ENCODE measurements at places on chromosomes 2 and 18. TPM values are rescaled to one million over a fixed set of nuclear protein-coding genes. Genes with fewer than 3 reads are reported as not detected.

DNA sequence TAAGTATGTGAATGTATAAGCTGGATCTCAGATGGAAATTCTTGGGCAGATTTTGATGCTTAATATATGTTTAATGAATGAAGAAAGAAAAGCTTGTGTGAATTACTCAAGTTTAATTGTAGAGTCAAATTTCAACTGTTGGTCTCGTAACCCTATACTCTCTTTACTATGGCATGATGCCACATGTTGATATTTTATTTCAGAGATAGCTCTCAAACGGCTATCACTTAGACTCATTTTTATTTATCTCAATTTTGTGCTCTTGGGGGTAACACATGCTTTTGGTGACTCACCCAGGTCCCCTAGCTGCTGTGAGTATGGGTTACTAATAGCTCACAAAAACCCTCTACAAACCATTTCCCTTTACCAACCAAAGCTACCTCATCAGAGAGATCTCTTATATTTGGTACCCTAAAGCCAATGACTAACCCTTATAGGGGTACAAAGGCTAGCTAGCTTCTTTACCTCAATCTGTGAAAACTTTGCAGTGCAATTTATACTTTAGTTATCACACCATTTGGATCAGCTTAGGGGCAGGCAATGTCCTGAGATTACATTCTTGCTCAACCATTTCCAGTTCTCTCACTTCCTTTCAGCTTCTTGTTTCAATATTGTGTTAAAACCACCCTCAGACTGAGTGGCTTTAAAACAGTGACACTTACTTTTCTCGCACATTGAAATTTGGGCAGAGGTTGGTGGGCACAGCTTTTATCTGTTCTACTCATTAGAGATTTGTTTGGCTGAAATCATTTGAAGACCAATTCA is 240.3 kb downstream of the CDH7 start:
- DNase-seq = no peak
- no peaks in the 10 kb centered on the region for H3K4me1 ChIP-seq
- H3K27me3 ChIP-seq = no peaks in the 10 kb centered on the region
- no peak overlapping the region for H3K4me3 ChIP-seq
- no peaks in the 10 kb centered on the region for H3K36me3 ChIP-seq
- H3K27ac ChIP-seq = no peak overlapping the region

DNA sequence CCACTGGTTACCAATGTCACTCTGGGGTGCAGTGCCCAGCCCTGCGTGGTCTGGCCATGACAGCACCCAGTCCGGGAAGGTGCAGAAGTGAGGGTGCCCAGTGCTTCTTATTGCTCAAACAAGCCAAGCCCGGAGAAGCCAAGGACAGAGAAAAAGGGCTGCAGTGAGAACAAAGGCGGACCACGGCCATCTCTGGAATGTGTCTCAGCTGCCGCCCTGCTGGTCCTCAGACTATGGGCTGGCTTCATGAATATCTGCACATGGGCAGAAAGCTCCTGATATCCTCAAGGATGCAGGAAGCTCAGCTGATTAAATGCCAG is 28.7 kb downstream of the COPS9 start:
- DNase-seq = no peak
- no peak overlapping the region for H3K4me3 ChIP-seq
- no peak overlapping the region for H3K27ac ChIP-seq
- no peaks in the 10 kb centered on the region for H3K27me3 ChIP-seq
- no peaks in the 10 kb centered on the region for H3K36me3 ChIP-seq

- H3K4me1 ChIP-seq = no peaks in the 10 kb centered on the region
- no peaks in the 10 kb centered on the region for H3K27me3 ChIP-seq
- no peak overlapping the region for H3K4me3 ChIP-seq
- no peak overlapping the region for H3K27ac ChIP-seq
- DNase-seq = no peak
Observed at GRCh38 chr2:67159929-67160328, 237.2 kb upstream of the ETAA1 start.

DNA sequence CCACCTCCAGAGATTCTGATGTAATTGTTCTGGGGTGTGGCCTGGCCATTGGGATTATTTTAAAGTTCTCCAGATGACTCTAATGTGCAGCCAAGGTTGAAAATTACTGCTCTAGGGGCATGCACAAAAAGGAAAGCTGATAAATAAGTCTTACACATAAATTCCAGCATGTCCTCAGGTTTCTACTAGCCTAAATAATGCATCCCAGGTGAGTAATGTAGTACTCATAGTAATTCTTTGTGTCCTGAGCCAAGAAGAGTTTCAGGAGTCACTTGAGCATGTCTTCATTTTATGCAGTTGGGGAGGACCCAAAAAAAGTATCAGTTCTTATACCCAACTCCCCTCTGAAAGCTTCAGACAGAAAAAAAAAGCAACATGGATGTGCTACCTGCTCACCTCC is 130.1 kb upstream of the SP5 start:
- H3K27ac ChIP-seq = no peak overlapping the region
- no peaks in the 10 kb centered on the region for H3K36me3 ChIP-seq
- DNase-seq = no peak
- no peak overlapping the region for H3K4me3 ChIP-seq
- H3K4me1 ChIP-seq = peaks cover 32% of the 10 kb centered on the region

DNA sequence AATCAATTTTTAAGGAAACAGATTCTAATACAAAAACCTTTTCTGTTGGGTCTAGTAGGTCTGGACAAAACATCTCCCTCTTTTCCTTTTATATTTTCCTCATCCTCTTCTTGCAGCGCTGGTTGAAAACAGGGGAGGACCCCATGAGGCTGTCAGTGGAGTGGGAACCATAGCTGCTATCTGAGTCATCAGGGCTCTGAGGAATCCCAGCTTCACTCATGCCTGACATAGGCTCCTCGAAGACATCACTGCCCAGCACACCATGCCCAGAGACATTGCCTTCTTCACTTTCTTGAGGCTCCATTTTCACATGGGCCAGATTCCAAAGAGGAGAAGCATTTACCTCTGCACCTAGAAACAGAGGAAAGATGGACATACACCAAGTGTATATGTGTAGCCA is 10.0 kb downstream of the SUPT7L start:
- DNase-seq = no peak
- no peak overlapping the region for H3K27ac ChIP-seq
- H3K36me3 ChIP-seq = peaks cover 38% of the 10 kb centered on the region
- H3K27me3 ChIP-seq = no peaks in the 10 kb centered on the region
- H3K4me3 ChIP-seq = no peak overlapping the region

- H3K4me1 ChIP-seq = no peaks in the 10 kb centered on the region
- H3K36me3 ChIP-seq = no peaks in the 10 kb centered on the region
- no peak for DNase-seq
- H3K27ac ChIP-seq = no peak overlapping the region
Observed at GRCh38 chr2:160045703-160046210, 16.7 kb downstream of the PLA2R1 start.

- no peak overlapping the region for H3K27ac ChIP-seq
- H3K36me3 ChIP-seq = no peaks in the 10 kb centered on the region
- no peaks in the 10 kb centered on the region for H3K27me3 ChIP-seq
- H3K4me1 ChIP-seq = no peaks in the 10 kb centered on the region
Observed at GRCh38 chr2:24836206-24836605, 43.0 kb downstream of the CENPO start.

DNA sequence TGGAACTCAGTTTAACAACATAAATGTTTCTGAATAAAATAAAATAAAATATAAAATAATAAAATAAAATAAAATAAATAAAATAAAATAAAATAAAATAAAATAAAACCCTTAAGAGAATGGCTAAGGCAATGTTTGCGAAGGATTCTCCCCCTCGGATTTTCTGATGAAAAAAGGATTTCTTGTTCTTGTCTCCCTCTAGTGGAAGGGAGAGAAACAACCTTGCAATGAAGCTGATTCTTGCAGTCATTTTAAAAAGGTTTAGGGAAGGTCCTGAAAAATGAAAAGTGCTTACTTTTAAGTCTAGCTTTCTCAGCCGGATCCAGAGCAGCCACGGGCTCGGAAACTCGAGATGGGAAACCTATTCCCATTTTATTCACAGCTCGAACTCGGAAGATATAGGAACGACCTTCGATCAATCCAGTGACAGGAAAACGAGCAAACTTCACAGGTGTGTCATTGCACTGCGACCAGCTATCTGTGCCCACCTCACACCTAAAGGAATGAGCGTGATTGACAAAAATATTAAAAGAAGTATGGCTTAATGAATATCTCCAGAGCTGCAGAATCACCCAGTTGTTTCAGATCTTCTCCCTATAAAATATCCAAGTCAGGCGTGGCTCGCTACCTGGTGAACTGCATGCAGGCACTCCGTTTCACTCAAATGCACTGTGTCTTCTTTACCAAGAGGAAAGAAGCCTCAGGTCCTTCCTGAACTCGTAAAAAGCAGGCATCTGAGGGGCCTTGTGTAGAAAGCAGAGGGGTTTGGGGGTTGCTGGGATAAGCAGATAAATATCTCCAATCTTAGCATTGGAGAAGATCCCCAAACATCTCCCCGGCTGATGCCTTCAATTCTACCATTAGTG is 68.1 kb downstream of the MYOM1 start:
- H3K4me1 ChIP-seq = no peaks in the 10 kb centered on the region
- no peaks in the 10 kb centered on the region for H3K27me3 ChIP-seq
- DNase-seq = no peak
- no peak overlapping the region for H3K27ac ChIP-seq
- H3K36me3 ChIP-seq = no peaks in the 10 kb centered on the region

DNA sequence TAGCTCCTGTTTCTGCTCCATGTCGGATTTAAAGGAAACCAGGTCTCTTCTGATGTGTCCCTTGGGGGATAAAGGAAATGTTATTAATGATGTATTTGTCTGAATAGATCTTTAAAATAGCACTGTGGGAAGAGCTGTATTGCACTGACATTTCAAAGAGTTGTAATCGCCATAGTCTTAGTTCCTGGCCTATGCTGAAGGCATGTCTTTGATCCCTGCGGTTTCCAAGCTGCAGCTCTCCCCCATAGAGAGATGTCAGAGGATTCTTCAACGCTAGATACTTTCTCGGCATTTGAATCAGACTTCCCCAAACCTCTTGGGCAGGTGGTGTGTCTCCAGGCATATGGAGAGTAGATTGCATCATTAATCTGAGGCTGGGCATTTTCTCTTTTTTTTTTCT is 40.4 kb downstream of the NAT8 start:
- H3K4me1 ChIP-seq = no peaks in the 10 kb centered on the region
- no peak overlapping the region for H3K4me3 ChIP-seq
- H3K36me3 ChIP-seq = peaks cover 47% of the 10 kb centered on the region
- no peak for DNase-seq
- no peak overlapping the region for H3K27ac ChIP-seq

DNA sequence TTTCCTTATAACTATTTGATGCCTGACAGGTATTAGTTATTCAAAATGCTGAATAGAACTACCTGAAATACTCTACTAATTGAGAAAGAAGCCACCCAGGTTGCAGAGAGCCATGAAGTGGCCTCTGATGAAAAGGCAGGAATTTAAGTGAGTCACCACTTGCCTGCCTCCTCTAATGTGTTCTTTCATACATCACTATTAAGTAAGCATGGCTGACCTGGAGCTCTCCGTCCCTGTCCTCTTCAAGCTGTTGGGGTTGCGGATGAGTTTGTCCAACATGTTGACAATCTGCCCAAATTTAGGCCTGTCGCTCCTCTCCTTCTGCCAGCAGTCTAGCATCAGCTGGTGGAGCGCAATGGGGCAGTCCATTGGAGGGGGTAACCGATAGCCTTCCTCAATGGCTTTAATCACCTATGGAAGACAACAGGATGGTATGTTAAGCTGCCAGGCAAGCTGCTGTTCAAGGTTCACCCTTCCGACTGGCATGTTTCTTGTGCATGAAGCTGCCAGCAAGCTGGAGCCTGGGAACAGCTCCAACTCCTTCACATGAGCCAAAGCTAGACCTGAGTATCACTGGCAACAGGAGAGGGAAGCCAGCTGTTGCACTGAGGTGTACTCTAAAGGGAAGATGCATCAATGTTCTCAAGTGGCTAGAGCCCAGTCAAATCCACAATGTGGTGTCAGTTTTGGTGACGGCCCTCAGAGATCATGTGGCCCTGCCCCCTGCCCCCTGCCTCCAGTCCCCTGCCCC is 142.2 kb downstream of the EPHA4 start:
- no peaks in the 10 kb centered on the region for H3K36me3 ChIP-seq
- no peak overlapping the region for H3K4me3 ChIP-seq
- no peaks in the 10 kb centered on the region for H3K4me1 ChIP-seq
- peak overlapping the region; percentile 6 for H3K27ac ChIP-seq
- DNase-seq = no peak

GRCh38 chr2:56021136-56021474 is 97.5 kb upstream of the EFEMP1 start:
- H3K36me3 ChIP-seq = no peaks in the 10 kb centered on the region
- no peak for DNase-seq
- H3K27ac ChIP-seq = no peak overlapping the region
- no peaks in the 10 kb centered on the region for H3K4me1 ChIP-seq
- no peak overlapping the region for H3K4me3 ChIP-seq

DNA sequence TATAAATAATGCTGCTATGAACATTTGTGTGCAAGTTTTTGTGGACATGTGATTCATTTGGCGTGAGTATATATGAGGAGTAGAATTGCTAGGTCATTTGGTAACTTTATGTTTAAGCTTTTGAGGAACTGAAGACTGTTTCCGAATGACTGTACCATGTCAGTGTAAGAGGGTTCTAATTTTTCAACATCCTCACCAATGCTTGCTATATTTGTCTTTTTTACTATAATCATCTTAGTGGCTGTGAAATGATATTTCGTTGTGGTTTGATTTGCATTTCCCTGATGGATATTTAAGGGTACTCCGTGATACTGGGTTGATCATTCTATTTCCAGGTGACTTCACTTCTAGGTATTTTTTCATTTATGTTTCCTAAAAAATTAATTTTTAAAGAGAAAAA is 241.1 kb downstream of the BCL2 start:
- no peak for DNase-seq
- H3K27me3 ChIP-seq = no peaks in the 10 kb centered on the region
- no peak overlapping the region for H3K27ac ChIP-seq

GRCh38 chr2:157075924-157076323 is 181.6 kb upstream of the GALNT5 start:
- H3K27me3 ChIP-seq = no peaks in the 10 kb centered on the region
- DNase-seq = no peak
- no peaks in the 10 kb centered on the region for H3K36me3 ChIP-seq

GRCh38 chr2:216104691-216105090 is 4.5 kb upstream of the XRCC5 start:
- H3K27ac ChIP-seq = no peak overlapping the region
- no peaks in the 10 kb centered on the region for H3K27me3 ChIP-seq
- DNase-seq = no peak
- H3K4me3 ChIP-seq = no peak overlapping the region

GRCh38 chr2:7572450-7572849 is 655.2 kb downstream of the RNF144A start:
- H3K4me3 ChIP-seq = no peak overlapping the region
- no peaks in the 10 kb centered on the region for H3K36me3 ChIP-seq
- no peak overlapping the region for H3K27ac ChIP-seq
- no peak for DNase-seq
- no peaks in the 10 kb centered on the region for H3K4me1 ChIP-seq

- H3K4me1 ChIP-seq = no peaks in the 10 kb centered on the region
- H3K4me3 ChIP-seq = no peak overlapping the region
- H3K27me3 ChIP-seq = no peaks in the 10 kb centered on the region
- no peak overlapping the region for H3K27ac ChIP-seq
- no peak for DNase-seq
Observed at GRCh38 chr2:38971377-38971776, 81.7 kb downstream of the ARHGEF33 start.

PAX3 gene
- not detected for total RNA-seq

CBLN2 gene
- total RNA-seq = not detected

ACVR1C gene
- total RNA-seq = not detected

KATNAL2 gene
- 3.4 TPM for total RNA-seq

MARCHF4 gene
- total RNA-seq = not detected

CAVIN2 gene
- total RNA-seq = 20.5 TPM

KCNJ13 gene
- total RNA-seq = not detected

OTX1 gene
- total RNA-seq = 0.85 TPM

ZSWIM2 gene
- not detected for total RNA-seq

UGT1A4 gene
- 7.4 TPM for total RNA-seq

SLC35F5 gene
- total RNA-seq = 75.3 TPM

Data from esophagus squamous epithelium (tissue), 5 donors.